Small intestine (tissue), 16 donors: ENCODE measurements at places on chromosomes 4 and X. TPM values are rescaled to one million over a fixed set of nuclear protein-coding genes. Genes with fewer than 3 reads are reported as not detected.
A peak's percentile ranks its signal among the peaks of the same experiment; 100 is the strongest.

CPZ gene
- not detected for polyA plus RNA-seq

- no peaks in the 10 kb centered on the region for H3K36me3 ChIP-seq
- H3K27me3 ChIP-seq = no peaks in the 10 kb centered on the region
- H3K27ac ChIP-seq = no peak overlapping the region
- no peak overlapping the region for H3K4me3 ChIP-seq
Observed at GRCh38 chr4:25977397-25978170, 63.6 kb downstream of the SMIM20 start.

DNA sequence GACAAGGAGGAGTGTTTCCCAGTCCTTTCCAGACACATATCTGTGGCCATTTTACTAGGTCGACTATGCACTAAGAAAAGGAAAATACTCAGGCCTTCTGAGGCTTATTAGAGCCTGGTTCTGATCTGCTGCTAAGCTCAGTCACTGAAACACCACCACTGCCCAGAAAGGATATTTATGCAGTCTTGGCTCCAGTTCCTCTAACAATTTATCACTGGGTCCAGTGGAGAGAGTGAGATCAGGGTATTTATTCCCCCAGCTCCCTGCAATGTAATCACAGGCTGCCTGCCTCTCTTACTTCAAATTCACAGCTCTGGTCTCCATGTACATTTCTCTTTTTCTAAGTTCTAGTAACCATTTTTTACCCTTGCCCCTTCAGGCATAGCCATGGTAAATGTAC, 81.6 kb upstream of the INPP4B start:
- no peak overlapping the region for H3K27ac ChIP-seq
- no peaks in the 10 kb centered on the region for H3K36me3 ChIP-seq
- H3K4me1 ChIP-seq = no peaks in the 10 kb centered on the region
- no peak for DNase-seq
- H3K27me3 ChIP-seq = no peaks in the 10 kb centered on the region

- H3K27ac ChIP-seq = no peak overlapping the region
- H3K36me3 ChIP-seq = no peaks in the 10 kb centered on the region
- no peak for DNase-seq
- no peaks in the 10 kb centered on the region for H3K4me1 ChIP-seq
- H3K27me3 ChIP-seq = no peaks in the 10 kb centered on the region
- no peak overlapping the region for H3K4me3 ChIP-seq
Observed at GRCh38 chr4:73433140-73433539, 2.9 kb upstream of the AFP start.

- no peak for DNase-seq
- H3K4me1 ChIP-seq = no peaks in the 10 kb centered on the region
- no peaks in the 10 kb centered on the region for H3K27me3 ChIP-seq
- H3K4me3 ChIP-seq = no peak overlapping the region
- no peaks in the 10 kb centered on the region for H3K36me3 ChIP-seq
- no peak overlapping the region for H3K27ac ChIP-seq
Observed at GRCh38 chr4:185510806-185511205, 24.5 kb downstream of the PDLIM3 start.

- peak overlapping the region; percentile 53 for H3K4me3 ChIP-seq
- H3K36me3 ChIP-seq = no peaks in the 10 kb centered on the region
- DNase-seq = no peak
- no peak overlapping the region for H3K27ac ChIP-seq
- H3K27me3 ChIP-seq = no peaks in the 10 kb centered on the region
Observed at GRCh38 chrX:79366556-79366872, 620 bp downstream of the ITM2A start.

DNA sequence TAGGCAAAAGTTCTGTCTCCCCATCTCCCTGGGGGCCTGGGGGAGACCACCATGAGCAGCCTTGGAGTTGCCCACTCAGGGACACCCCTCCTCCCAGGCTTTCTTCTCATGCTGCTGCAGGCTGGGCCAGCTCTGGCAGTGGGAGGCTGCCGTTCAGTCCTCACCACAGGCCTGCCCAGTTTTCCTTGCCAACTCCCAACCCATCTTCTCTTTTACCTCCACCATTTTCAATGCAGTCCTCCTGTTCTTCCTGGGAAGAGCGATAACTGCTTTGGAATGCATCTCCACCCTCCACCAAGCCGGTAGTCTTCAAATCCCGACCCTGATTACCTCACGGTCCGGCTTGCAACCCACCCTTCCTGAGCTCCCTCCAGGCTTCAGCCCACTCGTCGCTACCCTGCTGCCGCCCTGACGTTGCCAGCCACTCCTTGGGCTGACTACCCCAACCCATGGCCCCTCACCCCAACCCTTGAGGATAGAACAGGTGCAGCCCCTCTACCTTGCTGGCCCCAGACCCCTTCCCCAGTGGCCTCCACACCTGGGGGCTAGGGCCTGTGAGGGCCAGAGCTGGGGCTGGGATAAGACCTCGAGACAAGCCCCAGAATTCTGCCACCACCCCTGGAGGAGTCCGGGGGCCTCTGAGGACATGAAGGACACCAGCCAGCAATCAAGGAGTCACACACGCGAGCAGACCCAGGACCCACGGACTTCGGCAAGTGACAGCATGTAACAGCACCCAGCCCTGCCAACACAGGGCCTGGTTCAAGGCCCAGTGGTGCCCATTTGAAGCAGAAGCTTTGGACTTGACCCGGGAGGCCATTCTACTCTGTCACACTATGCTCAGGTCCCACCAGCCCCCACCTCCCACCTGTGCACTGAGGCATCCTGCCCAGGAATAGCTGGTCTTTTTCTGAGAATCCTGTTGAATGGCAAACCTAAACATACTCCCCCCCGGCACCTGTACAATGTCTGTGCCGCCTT, 9.2 kb downstream of the WDR1 start:
- H3K4me1 ChIP-seq = peaks cover 25% of the 10 kb centered on the region
- peak overlapping the region; percentile 38 for H3K27ac ChIP-seq
- H3K36me3 ChIP-seq = peaks cover 83% of the 10 kb centered on the region
- no peak for DNase-seq

KDM5C gene
- polyA plus RNA-seq = 22.6 TPM

- H3K27ac ChIP-seq = no peak overlapping the region
- H3K36me3 ChIP-seq = no peaks in the 10 kb centered on the region
- H3K27me3 ChIP-seq = no peaks in the 10 kb centered on the region
- no peak for DNase-seq
- H3K4me1 ChIP-seq = no peaks in the 10 kb centered on the region
- no peak overlapping the region for H3K4me3 ChIP-seq
Observed at GRCh38 chr4:47852136-47852535, 14.3 kb upstream of the CORIN start.

GRCh38 chrX:150574559-150575418, 6.4 kb downstream of the MTM1 start:
- H3K27me3 ChIP-seq = no peaks in the 10 kb centered on the region
- H3K4me1 ChIP-seq = peaks cover 10% of the 10 kb centered on the region
- H3K36me3 ChIP-seq = peaks cover 5% of the 10 kb centered on the region
- H3K27ac ChIP-seq = peak overlapping the region; percentile 45

DNA sequence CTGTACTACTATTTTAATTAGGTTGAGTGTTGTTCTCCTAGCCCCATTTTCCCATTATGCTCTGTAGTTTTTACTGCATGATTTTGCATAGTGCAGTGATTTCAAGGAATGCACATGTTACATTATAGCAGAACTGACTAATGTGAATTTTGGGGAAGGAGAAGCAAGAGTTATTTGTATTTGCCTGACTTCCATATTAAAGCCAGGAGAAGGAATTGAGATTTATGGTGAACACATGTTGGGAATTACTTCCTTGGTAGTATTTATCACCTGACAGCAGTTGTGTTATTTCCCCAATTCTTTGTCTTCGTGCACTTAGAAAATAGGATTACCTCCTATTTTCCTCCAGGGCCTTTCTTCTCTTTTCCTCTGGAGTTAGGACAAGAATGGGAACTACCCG, 3.2 kb downstream of the TMEM144 start:
- H3K27me3 ChIP-seq = no peaks in the 10 kb centered on the region
- H3K4me1 ChIP-seq = peaks cover 13% of the 10 kb centered on the region
- H3K36me3 ChIP-seq = peaks cover 5% of the 10 kb centered on the region
- peak overlapping the region; percentile 48 for H3K27ac ChIP-seq
- H3K4me3 ChIP-seq = no peak overlapping the region
- DNase-seq = no peak

ATP2B3 gene
- 0.36 TPM for polyA plus RNA-seq

DCAF8L2 gene
- not detected for polyA plus RNA-seq

- no peaks in the 10 kb centered on the region for H3K4me1 ChIP-seq
- no peaks in the 10 kb centered on the region for H3K36me3 ChIP-seq
- H3K4me3 ChIP-seq = no peak overlapping the region
- H3K27me3 ChIP-seq = no peaks in the 10 kb centered on the region
- DNase-seq = no peak
- no peak overlapping the region for H3K27ac ChIP-seq
Observed at GRCh38 chrX:10965174-10965798, 145.8 kb upstream of the HCCS start.

DNA sequence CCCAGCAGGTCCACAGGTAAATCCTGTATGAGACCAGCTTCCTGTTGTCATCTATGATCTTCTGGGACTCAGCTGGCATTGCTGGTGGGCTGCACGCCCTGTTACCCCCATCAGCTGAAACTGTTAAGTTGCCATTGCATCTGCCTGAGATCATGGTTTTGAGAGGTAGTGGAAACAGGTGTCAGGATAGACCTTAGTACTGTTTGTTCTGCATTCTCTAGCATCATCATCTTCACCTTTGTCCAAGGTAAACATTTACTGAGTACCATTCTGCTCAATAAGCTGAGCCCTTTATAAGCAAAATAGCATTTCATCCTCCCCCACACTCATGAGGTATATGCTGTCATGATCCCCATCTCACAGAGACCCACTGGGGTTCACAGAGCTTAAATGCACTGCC, 42.9 kb upstream of the PROM1 start:
- H3K36me3 ChIP-seq = no peaks in the 10 kb centered on the region
- DNase-seq = no peak
- H3K27me3 ChIP-seq = no peaks in the 10 kb centered on the region
- no peak overlapping the region for H3K4me3 ChIP-seq
- no peaks in the 10 kb centered on the region for H3K4me1 ChIP-seq

- H3K36me3 ChIP-seq = no peaks in the 10 kb centered on the region
- no peak overlapping the region for H3K4me3 ChIP-seq
- no peaks in the 10 kb centered on the region for H3K27me3 ChIP-seq
- no peaks in the 10 kb centered on the region for H3K4me1 ChIP-seq
Observed at GRCh38 chrX:9356846-9357245, 108.0 kb upstream of the TBL1X start.

DNA sequence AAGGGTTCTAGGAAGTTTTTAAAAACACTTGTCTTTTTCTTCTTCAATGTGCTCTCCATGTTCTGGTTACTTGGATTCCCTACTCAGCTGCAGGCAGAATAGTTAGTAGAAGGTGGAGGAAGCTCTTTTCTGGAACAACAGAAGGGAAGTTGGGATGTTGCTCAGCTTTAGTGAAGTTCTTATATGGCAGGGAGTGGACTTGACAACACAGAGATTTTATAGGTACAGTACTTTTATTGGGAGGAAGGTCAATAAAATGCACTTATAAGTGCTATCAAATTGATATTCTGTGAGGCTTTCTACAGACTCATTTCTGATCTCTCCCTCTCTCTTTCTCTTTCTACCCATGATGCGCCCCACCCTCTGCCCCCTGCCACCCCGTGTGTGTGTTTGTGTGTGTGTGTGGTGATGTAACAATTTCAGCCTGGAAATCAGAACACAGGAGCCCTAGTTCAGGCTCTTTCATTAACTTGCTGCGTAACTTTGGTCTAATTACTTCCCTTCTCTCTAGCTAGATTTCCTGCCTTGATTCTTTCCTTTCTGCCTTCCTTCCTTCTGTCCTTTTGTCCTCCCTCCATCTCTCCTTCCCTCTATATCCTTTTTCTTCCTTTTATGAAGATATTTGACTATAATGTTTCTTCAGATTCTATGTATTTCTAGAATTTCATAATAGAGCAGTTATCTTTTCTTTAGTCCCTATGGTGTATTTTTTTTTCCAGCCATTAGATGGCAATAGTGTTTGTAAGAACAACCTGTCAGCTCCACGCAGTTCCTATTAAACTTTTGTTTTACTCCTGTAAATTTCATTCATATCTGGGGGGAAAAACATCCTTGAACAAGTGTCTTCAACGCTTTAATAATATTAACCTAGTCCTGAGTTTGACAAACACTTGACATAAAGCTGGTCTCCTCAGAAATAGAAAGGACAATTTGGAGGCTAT, 37.1 kb downstream of the HEPH start:
- peak; percentile 10 for DNase-seq
- no peaks in the 10 kb centered on the region for H3K27me3 ChIP-seq
- H3K4me1 ChIP-seq = no peaks in the 10 kb centered on the region
- no peak overlapping the region for H3K4me3 ChIP-seq

TSPAN5 gene
- 1.4 TPM for polyA plus RNA-seq

GRCh38 chrX:133951098-133951497, 34.3 kb downstream of the GPC3 start:
- DNase-seq = no peak
- no peaks in the 10 kb centered on the region for H3K27me3 ChIP-seq
- no peak overlapping the region for H3K27ac ChIP-seq
- H3K4me3 ChIP-seq = no peak overlapping the region
- no peaks in the 10 kb centered on the region for H3K36me3 ChIP-seq
- no peaks in the 10 kb centered on the region for H3K4me1 ChIP-seq

DNA sequence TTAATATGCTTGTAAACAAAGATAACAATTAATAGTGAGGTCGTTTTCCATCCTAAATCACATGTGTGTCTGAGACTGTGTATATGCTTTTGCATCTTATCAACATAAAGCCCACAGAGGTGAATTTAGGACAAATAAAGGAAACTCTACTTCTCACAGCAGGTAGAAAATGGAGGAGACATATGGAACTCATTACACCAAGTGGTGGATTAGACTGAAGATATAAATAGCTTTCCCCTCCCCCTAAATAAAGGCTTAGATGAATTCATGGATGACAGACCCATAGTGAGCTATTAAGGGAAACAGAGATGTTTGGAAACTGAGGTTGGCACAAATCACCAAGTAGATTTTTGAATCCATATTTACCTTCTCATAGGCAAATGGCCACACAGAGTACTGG, 79.7 kb downstream of the GRIA3 start:
- H3K4me1 ChIP-seq = no peaks in the 10 kb centered on the region
- no peaks in the 10 kb centered on the region for H3K36me3 ChIP-seq
- no peak overlapping the region for H3K4me3 ChIP-seq
- DNase-seq = no peak
- no peaks in the 10 kb centered on the region for H3K27me3 ChIP-seq

GABRB1 gene
- polyA plus RNA-seq = not detected
